Stimulated activated CD4-positive, alpha-beta T cell treated with anti-CD3 and anti-CD28 coated beads, Interleukin-4, amount 100 ng/mL, for 4 hours (primary cell): ENCODE measurements at places on chromosomes 1 and 21.

DNA sequence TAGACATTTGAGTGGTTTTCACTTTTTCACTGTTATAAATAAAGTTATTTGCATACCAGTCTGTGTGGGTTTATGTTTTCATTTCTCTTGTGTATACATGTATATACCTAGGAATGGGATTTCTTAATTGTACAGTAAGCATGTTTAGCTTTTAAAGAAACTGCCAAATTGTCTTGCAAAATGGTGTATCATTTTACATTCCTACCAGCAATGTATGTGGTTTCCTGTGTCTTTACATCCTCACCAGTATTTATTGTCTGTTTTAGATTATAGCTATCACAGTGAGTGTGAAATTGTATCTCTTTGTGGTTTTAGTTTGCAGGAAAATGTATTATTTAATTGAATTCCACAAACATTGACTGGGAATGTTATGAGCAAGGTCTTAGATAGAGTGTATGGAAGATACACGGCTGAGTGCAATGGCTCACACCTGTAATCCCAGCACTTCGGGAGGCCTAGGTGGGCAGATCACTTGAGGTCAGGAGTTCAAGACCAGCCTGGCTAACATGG lies 57.3 kb downstream of the MACF1 start:
- no peak for DNase-seq

DNA sequence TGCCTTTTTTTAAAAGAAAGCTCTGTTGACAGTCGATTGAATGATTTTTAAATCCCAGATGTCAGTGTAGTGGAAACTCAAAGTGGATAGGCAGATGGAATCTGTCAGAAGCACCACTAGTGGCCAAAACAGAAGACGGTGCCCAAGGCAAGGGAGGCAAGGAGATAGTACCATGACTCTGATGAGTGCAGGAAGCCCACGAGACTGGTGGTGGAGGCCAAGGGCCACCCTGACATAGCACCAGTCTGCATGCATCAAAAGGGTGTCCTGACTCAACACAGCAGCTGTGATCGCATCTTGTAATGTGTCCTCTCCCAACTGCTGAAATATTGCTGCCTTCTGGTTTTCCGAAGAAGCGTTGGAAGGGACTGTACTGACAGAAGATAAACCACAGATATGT lies 124.1 kb upstream of the PAPPA2 start:
- no peak for DNase-seq

- DNase-seq = peak; percentile 58
Observed at GRCh38 chr1:221478050-221478949, 263.6 kb downstream of the DUSP10 start.

GRCh38 chr1:198771563-198772153 lies 132.8 kb downstream of the PTPRC start:
- no peak for DNase-seq

GRCh38 chr21:26587736-26588201 lies 14.7 kb upstream of the CYYR1 start:
- DNase-seq = no peak

DNA sequence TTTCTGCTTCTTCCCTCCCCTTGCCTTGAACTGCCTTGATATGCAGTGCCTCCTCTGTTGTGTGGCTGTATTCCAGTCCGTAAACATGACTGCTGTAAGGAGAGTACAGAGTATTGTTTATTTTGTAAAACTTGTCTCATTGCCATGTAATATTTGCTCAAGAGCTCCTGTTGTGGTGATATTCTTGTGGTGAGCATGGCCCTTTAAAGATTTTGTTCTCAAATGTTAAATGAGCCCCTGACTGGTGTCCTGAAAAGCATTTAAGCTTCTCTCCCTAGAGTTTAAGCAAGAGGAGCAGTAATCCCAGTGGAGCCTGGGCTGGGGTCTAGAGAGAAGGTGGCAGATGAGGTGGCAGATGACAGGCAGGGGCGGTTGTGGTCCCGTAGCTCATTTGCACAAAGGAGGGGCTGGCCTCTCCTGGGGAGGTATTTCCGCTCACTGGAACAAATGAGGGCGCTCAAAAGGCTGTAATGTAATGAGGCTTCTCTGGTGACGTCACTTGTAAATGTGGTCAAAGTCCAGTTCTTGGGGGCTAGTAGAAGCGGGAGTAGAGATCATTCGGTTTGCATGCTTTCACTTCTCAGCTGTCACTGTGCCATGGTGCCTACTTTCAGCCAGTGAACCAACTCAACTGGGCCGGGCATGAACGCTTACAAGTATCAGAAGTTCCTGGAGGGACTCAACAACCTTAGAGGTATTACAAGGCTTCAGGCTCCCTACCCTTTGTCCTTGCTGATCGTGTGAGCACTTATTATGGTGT lies 46.0 kb upstream of the MACF1 start:
- no peak for DNase-seq

- DNase-seq = no peak
Observed at GRCh38 chr1:2646837-2647236, 14.0 kb upstream of the MMEL1 start.

- no peak for DNase-seq
Observed at GRCh38 chr1:154326546-154327465, 1.5 kb downstream of the ATP8B2 start.

DNA sequence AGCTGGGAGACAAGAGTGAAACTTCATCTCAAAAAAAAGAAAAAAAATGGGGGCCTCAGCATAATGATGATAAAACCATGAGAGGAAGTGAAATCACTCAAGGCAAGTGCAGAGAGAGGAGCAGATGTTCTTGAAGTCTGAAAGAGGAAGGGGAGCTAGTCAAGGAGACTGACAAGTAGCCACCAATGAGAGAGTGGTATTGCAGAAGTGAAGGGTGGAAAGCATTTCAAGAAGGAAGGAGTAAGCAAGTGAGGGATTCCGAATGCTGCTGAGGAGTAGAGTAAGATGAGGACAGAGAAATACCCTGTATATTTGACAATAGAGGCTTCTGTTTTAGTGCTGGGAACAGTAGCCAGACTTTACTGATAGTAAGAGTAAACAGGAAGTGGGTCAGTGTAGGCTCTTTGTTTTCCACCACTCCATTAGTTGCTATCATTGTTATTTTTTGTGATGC lies 2.9 kb downstream of the TATDN3 start:
- no peak for DNase-seq

DNA sequence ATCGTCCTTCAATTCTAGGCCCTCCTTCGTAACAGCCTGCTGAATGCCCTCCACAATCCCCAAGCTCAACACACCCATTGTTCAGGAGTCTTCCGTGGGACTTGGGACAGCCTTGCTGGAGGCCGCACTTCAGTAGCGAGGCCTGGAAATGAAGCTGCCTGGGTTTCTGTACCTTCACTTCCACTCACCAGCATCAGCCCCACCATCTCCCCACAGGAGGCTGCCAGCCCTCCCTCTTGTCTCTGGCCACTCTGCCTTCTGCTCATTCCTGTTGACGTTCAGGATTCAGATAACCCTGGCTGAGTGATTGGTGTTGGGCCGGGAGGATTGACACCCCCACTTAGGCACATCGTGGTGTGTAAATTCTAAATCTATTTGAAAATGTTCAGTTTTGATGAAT lies 23.4 kb upstream of the CSF1 start:
- no peak for DNase-seq

- no peak for DNase-seq
Observed at GRCh38 chr1:168333562-168334276, 53.0 kb downstream of the TBX19 start.

- DNase-seq = no peak
Observed at GRCh38 chr21:30338717-30339116, 1.2 kb upstream of the KRTAP27-1 start.

DNA sequence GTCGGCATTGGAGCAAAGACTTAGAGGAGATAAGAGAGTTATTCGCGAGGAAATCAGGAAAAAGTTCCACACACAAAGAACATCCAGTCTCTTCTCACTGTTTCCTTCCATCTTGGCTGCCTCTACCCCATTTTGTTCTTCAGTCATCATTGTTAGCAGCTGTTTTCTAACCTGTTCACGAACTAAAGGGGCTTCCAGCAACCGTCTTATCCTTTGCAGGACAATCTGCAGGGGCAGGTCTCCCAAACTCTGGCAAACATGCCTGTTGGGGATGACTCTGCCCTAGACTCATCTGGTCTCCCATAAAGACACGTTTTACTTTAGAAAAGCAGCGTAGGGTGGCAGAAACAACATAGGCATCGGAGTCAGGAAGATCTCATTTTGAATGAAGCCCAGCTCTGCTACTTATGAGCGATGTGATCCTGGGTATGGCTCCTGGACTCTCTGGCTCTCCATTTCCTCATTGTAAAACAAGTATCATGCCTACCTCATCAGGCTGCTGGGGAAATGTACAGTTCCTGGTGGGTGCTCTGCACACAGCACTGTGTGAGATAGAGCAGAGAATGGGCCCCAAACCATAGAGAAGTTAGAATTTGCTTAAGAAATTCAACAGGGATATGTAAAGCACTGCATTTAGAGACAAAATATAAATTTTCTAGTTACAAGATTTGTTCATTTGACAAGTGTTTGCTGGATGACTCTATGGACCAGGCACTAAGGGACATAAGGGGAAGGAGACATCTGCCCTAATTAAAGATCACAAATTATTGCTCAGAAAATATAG lies 59.7 kb downstream of the MEF2D start:
- no peak for DNase-seq

- peak; percentile 67 for DNase-seq
Observed at GRCh38 chr1:156356875-156357534, 12.0 kb upstream of the RHBG start.

GRCh38 chr1:234408757-234409156 lies 35.5 kb downstream of the COA6 start:
- DNase-seq = peak; percentile 51

DNA sequence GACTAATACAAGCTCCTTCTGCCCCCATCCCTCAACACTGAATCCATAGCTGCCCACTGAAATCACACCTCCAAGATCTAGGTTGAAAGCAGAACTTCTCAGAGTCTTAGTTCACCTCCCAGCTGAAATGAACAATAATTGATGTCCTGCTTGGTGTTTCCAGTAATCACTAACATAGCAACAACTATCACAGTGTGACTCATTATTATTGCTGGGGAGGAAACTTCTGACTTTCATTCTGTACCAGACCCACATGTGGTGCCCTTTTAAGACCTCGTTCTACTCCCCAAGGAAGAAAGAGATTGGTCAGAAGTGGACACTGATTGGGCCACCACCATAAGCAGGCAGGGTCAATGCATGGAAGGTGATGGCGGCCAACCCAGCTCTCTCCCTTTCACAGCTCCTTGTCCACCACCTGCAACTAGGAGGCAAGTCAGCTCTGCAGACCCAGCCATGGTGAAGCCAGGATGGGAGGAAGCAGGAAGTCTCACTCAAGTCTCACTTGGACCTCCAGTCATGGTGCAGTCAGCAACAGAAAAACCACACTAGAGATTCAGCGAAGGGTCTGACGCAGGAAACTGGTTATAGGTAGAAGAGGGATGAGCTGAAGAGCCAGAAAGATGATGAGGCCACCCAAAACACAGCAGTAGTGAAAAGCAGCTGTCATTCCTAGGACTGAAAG lies 720.2 kb downstream of the PTPRU start:
- no peak for DNase-seq

DNA sequence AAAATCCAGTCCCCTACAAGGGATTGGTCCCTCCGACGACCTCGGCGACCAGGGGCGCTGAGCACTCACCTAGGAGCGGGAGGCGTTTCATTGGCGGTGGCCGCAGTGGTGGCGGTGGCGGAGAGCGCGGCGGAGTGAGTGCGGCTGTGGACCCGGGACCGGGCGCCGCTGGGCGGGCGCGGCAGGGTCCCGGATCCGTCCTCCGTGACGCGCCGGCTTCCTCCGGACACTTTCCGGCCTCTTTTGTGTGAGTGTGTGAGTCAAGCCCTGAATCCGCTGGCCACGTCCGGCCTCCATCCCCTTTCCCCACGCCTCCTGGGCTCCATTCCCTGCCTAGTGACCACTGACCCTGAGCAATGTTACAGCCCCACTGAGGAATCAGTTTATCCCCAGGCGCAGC lies at the start of gene ADGRL4:
Gene ADGRL4 (minus strand): TSS at position 167 of the 400 bp plus-strand sequence. CDS start 76 bp downstream, at position 91.
- no peak for DNase-seq

GRCh38 chr1:175704621-175705020 lies 38.8 kb downstream of the TNR start:
- no peak for DNase-seq

GRCh38 chr1:201348211-201348566 lies 29.3 kb downstream of the TNNT2 start:
- DNase-seq = no peak

DNA sequence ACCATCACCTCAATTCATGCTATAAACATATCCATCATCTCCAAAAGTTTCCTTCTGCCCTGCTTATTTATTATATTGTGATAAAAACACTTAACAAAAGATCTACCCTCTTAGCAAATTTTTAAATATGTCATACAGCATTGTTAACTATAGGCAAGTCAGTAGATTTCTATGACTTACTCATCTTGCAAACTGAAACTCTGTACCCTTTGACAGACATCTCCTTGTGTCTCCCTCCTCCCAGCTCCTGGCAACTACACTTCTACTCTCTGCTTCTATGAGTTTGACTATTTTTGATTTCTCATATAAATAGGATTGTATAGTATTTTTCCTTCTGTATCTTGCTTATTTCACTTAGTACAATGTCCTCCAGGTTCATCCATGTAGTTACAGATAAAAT lies 174.8 kb downstream of the TNFSF18 start:
- no peak for DNase-seq

- no peak for DNase-seq
Observed at GRCh38 chr1:212433577-212434462, 1.1 kb downstream of the NENF start.

DNA sequence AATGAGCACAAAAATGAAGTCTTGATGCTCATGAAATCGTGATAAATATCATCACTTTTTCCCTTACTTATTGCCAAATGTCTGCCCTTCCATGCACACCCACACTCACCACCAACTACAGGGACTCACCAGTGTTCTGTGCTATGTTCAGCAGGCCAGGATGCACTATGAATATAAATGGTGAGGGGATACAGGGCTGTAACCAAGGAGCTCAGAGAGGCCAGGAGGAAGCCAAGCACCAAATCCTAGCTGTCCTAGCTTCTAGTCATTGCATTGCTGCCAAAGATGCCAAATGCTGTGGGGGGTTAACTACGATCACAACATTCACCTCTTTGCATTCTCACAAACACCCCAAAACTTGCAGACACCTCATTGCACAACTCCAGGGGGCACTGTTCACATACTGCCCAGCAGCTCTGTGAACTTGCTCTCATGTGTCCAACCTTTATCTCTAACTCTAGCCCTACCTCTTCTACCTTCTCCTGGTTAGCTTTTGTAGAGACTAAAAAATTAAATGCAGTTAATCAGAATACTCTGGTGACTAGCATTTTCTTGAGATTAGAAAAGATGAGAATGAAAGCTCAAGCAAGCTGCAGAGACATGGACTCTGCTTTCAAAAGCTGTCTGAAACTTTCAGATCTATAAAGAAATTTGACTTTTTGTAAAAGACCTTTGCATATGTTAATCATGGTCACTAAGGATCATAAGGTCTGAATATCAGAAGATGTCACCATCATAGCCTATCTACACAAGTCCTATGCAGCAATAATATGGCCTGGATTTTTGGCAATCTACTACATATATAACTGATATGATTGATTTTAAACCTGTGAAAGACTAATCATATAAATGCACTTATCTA lies 13.9 kb upstream of the KIF14 start:
- no peak for DNase-seq

- no peak for DNase-seq
Observed at GRCh38 chr1:226915672-226915995, 24.5 kb upstream of the COQ8A start.
